Inflammatory macrophage treated with lipopolysaccharide for 4 hours (primary cell): ENCODE measurements at places on chromosomes 16 and 17.

- DNase-seq, result peak; percentile 76
Measured at GRCh38 chr17:78923660-78924453, 1.3 kb downstream of the TIMP2 start.

DNA sequence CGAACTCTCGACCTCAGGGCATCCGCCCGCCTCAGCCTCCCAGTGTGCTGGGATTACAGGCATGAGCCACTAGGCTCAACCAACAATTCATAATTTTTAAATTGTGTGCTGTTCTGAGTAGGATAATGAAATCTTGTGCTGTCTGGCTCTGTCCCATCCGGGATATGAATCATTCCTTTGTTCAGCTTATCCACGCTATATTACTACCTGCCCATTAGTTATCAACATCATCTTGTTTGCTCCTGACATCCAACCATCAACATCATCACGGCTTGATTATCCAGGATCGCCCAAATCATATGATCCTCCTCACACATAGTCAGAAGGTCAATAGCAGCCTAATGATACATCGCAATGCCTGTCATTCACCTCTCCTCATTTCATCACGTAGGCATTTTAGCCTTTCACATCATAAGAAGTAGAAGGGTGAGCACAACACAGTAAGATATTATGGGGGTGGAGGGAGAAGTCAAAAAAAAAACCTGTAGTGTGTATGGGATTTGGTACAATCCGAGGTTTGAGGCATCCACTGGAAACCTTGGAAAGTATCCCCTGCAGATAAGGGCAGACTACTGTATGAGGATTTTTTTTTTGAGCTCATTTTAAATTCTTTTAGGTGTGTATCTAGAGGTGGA is 77.0 kb upstream of the SIAH1 start:
- DNase-seq, result no peak

DNA sequence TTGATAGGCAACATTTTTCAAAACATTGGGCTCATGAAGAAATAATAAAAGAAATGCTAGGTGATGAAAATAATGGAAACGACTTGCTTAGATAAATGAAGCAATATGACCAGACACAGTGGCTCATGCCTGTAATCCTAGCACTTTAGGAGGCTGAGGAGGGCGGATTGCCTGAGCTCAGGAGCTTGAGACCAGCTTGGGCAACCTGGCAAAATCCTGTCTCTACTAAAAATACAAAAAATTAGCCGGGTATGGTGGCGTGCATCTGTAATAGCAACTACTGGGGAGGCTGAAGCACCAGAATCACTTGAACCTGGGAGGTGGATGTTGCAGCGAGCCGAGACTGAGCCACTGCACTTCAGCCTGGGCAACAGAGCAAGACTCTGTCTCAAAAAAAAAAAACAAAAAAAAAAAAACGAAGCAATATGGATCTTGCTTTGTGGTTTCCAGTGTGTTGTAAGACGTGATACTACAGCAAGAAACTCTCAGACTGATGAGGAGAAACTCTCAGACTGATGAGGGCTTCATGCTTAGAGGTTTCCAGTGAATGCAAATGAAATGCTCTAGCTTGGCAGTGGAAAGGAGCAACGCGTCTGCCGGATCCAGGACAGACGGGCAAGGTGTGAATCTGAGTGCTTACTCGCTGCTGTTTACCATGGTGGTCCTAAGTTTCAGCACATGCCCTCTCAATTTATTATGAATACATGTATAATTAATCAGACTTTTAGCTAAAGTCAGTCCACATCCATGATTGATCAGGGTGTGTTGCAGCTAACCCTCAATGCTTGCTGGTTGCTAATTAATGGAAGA is 11.5 kb upstream of the IGF2BP1 start:
- DNase-seq, result no peak

DNA sequence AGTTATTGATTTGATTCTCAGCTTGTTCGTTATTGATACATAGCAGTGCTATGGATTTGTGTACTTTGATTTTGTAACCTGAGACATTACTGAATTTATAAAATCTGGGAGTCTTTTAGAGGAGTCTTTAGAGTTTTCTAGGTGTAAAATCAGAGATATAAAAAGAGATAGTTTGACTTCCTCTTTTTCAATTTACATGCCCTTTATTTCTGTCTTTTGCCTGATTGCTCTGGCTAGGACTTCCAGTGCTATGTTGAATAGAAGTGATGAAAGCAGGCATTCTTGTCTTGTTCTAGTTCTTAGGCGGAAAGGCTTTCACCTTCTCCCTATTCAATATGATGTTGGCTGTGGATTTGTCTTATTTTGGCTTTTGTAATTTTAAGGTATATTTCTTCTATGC is 106.2 kb downstream of the PHKB start:
- DNase-seq, result no peak

DNA sequence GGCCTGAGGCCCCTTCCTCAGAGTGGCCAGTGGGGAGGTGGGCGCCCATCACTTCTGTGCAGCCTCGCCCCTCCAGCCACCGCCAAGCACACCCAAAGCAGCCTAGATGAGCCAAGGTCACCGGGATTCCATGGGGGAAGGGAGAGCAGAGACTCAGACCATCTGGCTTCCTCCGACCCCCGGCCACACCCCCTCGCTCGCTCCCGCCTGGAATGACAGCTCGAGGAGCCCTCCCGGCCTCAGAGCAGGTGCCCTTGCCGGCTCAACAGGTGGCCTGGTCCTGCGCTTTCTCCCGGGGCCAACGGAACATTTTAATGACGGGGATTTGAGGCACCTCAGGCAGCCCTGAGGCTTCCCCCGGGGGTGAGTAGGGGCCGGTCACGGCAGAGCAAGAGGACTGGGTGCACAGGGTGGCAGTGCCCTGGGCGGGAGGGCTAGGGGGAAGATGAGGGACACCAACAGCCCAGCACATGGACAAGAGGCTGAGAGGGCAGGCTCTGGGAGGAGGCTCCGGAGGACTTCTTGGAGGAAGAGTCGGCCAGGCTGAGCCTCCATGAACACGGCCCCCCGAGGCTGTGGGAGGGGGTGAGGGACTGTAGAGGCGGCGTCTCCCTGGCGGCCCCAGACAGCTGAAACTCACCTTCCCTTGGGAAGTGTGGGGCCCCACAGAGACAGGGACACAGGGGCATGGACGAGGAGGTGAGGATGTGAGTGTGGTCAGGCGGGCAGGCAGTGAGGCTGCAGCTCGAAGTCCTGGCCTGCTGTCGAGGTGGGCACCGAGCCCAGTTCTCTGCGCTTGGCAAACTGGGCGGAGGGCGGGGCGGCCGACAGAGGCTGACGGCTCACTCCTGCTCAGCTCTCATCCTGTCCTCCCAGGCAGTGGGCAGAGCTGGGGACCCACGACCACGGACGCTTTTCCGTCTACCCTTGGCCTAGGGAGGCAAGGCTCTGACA is 12.5 kb upstream of the C1QTNF8 start:
- DNase-seq, result no peak
